Tibial artery (tissue), 4 donors: ENCODE measurements at places on chromosomes 2 and 18.

GRCh38 chr18:10245031-10245845 is 209.2 kb upstream of the APCDD1 start:
- no peak for DNase-seq

- DNase-seq = no peak
Measured at GRCh38 chr2:239958473-239958765, 66.7 kb downstream of the NDUFA10 start.

DNA sequence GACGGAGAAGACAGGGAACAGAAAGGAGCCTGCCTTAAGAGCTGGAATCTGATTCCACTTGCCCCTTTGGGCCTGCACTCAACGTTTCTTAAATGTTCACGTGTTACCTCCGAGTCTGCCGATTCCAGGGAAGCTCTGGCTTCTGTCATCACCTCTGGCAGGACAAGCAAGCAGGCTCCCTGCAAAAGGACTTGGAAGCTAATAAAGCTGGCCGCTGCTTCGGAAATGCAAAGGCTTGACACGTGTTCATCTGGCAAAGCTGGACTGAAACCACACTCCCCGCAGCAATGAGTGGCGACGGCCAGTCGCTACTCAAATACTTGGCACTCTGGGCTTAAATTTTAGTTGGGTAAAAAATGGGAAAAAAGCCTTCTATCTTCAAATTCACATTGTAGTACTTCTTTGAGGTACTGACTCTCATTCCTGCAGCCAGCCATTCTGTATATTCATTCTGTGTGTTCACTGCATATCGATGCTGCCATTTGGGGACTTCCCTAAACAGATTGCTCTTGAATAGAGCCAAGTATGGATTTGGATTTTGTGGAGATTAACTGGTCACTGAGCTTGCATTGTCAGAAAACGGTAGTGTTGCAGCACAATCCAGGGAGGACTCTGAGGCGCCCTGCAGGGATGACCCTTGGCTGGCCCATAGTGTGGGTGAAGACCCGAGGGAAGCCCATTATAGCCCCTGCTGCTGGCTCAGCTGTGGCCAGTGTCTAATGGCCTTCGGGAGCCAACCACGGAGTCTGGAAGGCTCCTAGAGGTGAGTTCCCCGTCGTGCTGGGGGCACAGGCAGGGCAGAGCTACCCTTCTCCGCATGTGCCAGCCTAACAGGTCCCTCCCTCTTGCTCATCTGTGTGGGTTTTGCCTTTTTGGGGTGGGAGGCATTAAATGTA is 231.5 kb downstream of the PRKCE start:
- DNase-seq = peak; percentile 58

DNA sequence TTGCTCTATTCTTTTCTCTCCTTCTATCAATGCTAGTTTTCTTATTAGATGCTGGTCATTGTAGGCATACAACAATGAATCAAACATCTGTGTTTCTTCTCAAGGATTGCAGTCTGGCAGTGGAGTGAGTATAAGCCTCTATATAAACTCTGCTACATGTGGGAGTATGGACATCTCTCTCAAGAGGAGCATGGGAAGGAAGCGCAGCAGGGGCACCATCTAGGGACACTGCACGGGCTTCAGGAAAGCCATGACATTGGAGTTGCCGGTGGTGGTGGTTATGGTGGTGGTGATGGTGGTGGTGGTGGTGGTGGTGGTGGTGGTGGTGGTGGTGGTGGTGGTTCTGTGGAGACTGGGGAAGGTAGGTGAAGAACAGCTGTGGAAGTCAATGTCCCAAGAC is 462.6 kb downstream of the RNF144A start:
- no peak for DNase-seq
